Stimulated activated CD4-positive, alpha-beta T cell treated with anti-CD3 and anti-CD28 coated beads, Interleukin-1b, Interleukin-23, amount 100 ng/mL, for 24 hours (primary cell): ENCODE measurements at places on chromosomes 6 and 20.
A peak's percentile ranks its signal among the peaks of the same experiment; 100 is the strongest.

DNA sequence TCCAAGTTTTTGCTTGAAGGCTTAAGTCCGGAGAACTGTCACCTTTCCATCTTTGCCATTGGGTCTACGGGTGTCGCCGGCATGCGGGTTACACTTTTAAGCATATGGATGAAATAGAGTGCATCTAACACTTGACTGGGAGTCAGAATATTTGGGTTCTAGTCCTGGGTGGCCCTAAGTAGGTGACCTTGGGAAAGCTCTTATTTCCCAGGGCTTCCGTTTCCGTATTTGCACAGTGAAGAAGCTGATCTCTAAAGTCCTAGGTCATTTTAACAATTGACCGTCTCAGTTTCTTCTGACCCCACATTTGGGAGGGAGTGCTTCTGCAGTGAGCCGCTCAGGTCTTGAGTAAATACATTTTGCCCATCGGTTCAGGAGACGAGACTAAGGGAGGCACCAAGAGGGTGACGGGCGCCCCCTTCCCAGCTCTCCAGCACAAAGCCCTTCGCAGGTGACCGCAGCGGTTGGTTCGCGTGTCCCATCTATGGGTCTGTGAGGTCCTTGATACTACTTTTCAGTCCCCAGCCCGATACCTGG, 651 bp upstream of the BLTP3A start:
- peak; percentile 16 for DNase-seq

DNA sequence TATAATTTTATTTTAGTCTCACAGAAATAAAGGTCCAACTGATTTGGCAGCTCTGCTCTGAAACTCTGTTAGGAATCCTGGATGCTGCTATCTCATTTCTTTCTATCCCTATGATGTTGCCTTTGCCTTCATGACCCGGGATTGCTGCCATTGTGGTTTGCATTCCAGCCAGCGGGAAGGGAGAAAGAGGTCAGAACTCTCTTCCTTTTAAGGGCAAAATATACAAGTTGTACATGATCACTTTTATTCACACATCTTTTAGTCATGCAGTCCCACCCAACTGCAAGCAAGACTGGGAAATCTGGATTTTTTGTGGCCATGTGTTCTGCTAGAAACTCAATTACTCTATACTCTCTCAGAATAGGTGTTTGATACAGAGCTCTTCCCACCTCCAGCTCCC, 263.1 kb upstream of the ZFP64 start:
- no peak for DNase-seq

DNA sequence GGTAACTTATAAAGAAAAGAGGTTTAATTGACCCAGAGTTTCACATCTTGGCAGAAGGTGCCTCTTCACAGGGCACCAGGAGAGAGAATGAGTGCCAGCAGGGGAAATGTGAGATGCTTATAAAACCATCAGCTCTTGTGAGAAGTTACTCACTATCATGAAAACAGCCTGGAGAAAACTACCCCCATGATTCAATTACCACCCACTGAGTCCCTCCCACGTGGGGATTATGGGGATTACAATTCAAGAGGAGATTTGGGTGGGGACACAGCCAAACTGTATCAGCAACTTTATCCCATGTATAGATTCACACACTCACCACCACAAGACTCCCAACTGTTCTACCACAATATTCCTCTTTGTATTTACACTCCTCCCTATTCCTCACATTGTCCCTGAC, 10.6 kb downstream of the PDSS2 start:
- DNase-seq, result no peak

DNA sequence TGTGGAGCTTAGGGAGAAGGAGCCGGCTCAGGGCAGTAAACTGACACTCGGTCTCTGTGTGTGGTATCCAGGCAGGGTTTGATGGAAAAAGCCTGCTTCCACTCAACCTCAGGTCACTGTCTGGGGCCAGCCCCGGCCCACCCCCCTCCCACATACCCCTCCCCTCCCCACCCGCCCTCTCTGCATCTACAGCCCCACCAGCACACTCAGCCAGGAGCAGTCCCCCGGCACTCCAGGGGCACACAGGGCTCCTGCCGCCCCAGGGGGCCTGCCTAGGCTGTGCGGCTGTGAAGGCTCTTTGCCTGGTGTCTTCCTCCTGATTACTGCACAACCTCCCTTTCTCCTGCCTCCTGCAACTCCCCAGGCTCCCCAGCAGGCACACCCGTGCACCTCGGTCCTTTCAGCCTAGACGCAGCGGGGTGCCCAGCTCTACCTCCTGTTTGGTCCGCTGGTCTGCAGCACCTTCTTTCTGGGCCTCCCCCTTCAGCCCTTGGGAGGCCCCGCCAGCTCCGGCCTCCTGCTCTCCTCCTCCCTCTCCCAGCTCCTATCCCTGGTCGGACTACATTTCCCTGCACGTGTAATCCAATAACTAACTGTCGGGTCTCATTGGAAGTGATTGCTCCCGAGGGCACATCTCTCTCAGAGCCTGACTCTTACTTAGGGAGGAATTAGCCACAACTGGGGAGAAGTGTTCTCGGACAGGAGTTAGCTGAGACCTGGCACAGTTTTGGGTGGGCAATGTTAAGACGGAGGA, 1.3 kb upstream of the FOXF2 start:
- DNase-seq, result no peak

DNA sequence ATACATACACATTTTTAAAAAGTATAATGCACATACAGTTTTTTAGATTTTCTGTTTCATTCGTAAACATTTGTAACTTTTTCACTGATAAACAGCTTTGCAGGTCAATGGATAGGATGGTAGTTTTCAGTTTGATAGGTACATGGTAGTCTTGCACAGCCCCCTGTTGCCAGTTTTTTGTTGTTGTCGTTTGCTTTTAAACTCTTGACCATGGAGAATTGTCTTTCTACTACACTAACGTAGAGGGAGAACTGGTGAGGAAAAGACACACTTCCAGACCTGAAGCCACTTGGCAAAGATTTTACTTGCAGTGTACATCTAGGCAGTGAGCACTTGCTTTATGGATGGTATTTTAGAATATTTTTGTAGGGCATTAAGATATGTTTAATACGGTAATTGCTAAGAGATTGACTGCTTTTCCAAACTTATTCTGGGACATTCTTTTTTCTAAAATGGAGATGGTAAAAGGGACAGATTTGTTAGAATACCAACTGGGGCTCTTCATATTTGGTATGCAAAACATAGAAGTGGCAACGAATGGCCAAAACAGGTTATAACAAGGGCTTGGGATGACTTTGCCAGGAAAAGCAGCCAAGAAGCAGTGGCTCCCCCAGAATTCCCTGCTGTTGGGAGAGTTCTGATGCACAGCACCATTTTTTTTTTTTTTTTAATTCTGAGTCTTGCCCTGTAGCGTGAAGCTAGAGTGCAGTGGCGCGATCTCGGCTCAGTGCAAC, 1.5 kb downstream of the PYGB start:
- DNase-seq, result no peak

DNA sequence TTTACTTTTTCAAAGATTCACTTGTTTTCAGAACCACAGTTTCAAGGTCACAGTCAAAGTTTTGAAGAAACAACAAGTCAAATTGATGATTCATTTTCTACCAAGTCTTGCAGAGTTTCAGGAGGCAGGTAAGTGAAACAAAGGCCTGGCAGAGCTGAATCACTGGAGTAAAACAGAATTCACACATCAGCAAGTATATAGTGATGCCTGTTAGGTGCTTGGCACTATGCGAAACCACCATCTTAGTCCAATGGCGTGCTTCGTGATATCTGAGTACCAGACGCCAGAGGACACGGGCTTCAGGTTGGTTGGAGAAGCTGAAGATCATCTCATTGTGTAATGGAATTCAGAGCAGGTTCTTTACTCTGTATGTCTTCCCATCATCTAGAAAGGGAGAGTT, 75.9 kb downstream of the RTN4IP1 start:
- DNase-seq, result no peak
